ENCODE measurements at places on chromosomes 11 and 22.

GRCh38 chr11:96105197-96105895 is 181.4 kb upstream of the MTMR2 start:
- no peak for DNase-seq

DNA sequence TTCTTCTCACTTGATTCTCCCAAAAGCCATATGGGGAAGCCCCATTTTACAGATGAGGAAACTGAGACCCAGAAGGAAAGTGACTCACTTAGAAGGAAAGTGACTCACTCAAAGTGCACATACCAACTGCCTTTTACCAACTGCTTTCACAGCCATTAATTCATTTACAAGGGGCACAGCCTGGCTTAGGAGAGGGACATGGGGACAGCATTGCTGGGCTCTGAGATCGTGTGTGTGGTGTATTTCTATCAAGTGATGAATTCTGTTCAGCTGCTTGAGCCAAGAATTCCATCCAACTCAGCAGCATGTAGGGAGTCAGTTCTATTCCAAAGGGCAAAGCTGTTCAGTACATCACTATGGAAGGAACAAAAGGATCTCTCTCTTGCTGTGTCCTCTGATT is 23.5 kb upstream of the PAK1 start:
- peak; percentile 20 for DNase-seq

- no peak for DNase-seq
Observed at GRCh38 chr11:68081691-68082090, 39.5 kb downstream of the CHKA start.

DNA sequence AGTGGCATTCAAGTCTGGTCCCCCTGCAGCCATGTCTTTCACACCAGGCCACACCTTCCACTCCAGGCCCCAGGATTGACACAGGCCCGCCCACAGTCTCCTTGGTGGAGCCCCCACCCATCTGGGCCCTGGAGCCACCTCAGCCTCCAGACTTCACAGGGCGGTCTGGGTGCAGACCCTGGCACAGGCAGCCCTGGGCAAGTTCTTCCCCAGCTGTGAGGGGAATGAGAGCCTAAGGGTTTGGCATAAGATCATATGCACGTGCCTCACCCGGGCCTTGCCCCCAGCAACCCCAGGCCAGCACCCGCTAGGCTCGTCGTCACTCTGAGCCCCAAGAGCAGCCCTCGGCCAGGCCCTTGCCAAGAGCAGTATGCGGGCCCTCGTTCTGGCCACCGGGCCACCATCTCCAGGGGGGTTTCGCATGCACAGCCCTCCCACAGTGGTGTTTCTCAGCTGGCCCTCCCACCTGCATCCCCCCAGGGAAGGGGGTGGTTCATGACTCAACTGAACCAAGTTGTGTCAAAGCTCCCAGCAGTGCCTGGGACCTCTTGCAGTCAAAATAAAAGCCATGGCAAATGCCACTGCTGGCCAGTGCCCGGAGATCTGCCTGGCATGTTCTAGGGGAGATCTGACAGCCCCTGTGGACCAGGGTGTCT is 70.4 kb upstream of the KCNQ1OT1 start:
- DNase-seq: no peak

DNA sequence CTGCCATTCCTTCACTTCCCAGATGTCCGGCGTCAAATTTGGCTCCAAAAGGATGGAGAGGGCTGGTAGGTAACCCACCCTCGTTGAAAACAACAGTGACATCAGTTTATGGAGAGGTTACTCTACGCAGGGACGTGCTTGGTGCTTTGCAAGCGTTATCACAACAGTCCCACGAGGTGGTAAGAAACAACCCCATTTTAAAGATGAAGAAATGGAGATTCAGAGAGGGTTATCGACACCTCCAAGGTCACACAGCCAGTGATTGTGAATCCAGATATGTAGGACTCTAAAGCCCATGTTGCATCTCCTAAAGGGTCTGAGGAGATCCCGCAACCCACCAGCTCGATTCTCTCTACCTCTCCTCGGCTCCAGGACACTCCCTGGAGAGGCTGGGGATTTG is 773 bp downstream of the MIAT start:
- no peak for DNase-seq

GRCh38 chr22:28051787-28052356 is 132.8 kb upstream of the PITPNB start:
- DNase-seq: peak; percentile 47

DNA sequence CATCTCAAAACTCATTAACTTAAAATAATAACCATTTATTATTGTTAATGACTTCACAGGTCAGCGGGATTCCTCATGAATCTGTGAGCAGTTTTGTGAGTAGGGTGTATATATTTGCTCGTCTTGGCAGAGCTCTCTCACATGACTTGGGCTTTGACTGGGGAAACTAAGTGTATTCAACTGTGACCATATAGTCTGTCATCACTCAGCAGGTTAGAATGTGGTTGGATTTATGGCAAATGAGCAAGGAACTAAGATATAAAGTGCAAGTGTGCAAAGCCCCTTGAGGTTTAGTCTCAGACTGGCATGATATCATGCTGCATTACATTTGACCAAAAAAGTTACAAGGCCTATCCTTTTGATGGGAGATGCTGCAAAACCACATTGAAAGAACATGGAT is 254.8 kb downstream of the CNTN5 start:
- no peak for DNase-seq

DNA sequence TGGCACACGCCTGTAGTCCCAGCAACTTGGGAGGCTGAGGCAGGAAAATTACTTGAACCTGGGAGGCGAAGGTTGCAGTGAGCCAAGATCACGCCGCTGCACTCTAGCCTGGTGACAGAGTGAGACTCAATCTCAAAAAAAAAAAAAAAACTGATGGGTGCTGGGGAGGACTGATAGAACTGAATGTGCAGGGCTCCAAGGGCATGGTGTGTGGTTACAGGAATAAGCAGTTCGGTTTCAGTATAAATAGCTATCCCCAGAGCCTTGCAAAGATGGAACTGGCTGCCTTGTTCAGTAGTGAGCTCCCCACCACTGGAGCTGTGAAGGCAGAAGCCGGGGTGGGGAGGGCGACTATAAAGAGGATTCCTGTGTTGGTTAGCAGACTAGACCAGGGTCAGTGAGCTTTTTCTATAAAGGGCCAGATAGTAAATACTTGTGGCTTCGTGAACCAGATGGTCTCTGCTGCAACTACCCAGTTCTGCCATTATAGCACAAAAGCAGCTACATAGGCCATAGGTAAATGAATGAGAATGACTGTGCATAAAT is 5.9 kb downstream of the TOM1 start:
- no peak for DNase-seq

GRCh38 chr11:36431429-36432092 is 78.5 kb downstream of the TRAF6 start:
- DNase-seq: peak; percentile 32

DNA sequence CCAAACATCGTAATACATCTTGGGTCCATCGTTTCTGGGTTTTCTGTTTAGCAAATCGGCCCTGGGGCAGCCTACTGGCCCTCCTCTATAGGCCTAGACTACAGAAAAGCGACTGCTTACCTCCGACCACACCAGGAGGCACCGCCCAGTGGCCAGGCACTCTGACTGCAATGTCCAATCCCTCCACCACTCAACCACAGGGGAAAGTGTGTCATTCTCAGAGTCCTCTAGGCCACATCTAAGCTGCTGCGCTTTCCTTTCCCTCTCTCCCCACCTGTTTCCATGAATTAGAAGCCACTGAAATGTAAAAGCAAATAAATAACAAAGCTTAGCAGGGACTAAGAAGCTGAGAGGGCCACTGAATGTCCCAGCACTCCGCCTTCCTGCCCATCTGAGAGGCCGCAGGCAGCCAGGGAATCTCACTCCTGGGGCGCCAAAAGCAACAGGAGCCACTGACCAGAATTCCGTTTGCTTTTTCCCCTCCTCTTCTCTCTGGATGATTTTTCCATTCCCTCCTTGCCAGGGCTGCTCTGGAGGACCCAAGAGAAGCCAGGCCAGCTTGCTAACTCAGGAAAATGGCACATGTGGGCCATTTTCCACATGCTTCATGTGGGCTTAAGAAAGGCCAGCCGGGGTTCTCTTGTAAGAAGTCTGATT is 50.1 kb upstream of the FLI1 start:
- no peak for DNase-seq

- no peak for DNase-seq
Observed at GRCh38 chr22:19147195-19147780, 2.8 kb downstream of the GSC2 start.

DNA sequence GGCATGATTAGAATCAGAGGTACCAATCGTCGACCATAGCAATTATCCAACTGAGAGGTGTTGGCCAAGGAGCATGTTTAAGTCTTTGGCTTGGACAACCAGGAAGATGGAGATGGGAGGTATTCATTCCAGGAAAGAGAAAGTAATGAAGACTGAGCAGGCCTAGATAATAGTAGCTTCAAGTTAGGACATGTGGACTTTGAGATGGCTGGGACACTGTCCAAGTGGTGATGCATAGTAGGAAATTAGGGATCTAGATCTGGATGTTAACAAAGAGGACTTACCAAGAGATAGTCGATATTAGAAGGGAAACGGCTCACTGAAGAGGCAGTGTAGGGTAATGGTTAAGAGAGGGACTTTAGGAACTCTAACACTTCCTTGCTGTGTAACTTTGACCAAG is 266.7 kb downstream of the FAM76B start:
- no peak for DNase-seq

All from hippocampal formation (tissue), 2 donors.